Right renal cortex interstitium (tissue), 3 donors: ENCODE measurements at places on chromosomes 5 and 9.

- DNase-seq, result no peak
Measured at GRCh38 chr9:105168870-105169319, 75.6 kb upstream of the SLC44A1 start.

GRCh38 chr5:3033033-3033755, 281.7 kb upstream of the IRX2 start:
- no peak for DNase-seq

DNA sequence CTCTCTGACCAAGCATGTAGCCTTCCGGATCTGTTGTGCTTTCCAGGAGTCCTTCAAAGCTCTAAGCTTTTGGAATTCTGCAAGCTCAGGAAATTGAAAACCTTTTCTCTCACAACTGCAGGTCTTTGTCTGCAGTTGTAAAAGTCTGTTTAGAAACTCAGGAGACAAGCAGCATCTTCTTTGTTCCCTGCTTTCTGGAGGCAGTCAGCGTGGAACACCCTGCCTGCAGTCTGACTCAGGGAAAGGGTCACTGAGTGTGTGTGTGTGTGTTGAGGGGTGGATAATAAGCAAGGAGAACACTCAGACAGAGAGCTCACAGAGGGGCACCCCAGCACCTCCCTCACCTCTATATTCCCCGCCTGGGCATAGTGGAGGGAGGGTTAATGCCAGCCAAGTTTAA, 29.1 kb downstream of the KCNIP1 start:
- DNase-seq, result no peak

DNA sequence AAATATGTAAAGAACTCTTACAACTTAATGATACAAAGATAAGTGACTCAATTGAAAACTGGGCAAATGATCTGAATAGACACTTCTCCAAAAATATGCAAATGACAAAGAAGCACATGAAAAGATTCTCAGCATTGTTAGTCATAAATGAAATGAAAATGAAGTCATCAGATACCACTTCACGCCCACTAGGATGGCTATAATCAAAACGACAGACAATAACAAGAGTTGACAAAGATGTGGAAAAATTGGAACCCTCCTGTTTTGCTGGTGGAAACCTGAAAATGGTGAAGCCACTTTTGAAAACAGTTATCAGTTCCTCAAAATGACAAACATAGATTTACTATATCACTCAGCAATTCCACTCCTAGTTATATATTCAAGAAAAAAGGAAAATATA, 7.9 kb upstream of the SYK start:
- DNase-seq, result no peak
